Activated CD4-positive, CD25-positive, alpha-beta regulatory T cell (primary cell): ENCODE measurements at places on chromosomes 1 and 21.

GRCh38 chr1:165857046-165857801 is 29.8 kb downstream of the UCK2 start:
- no peak for DNase-seq

DNA sequence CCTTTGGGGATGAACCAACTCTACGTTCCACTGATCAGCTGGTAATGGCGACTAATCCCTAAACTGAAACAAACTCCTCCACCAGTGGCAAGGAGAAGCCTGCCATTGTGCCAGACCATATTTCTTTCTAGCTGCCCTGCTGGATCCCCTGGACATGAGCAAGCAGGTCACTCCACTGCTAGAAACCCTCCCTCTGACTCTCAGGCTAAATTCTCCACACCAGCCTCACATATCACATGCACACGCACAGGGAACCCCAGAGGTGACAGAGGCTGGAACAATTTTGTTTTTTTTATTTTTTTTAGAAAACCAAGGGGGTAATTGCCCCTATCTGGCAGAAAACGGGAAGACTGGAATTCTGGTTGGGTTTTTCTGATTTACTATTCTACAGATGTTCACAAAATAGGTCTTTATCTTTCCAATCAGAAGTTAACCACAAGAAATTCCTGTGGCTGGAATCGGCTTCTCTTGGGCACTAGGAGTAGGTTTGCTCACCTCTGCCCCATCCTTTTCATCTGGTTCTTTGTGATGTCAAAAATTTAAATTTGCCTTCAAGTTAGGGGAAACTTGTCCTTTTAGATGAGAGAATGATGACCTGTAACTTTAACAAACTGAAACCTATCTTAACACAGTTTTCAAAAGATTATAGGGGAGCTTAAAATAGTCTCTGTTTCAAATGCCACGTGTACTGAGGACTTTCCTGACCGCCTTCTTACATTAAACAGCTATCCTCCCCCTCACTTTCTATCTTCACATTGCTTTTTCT is 258.1 kb downstream of the SDCCAG8 start:
- no peak for DNase-seq

DNA sequence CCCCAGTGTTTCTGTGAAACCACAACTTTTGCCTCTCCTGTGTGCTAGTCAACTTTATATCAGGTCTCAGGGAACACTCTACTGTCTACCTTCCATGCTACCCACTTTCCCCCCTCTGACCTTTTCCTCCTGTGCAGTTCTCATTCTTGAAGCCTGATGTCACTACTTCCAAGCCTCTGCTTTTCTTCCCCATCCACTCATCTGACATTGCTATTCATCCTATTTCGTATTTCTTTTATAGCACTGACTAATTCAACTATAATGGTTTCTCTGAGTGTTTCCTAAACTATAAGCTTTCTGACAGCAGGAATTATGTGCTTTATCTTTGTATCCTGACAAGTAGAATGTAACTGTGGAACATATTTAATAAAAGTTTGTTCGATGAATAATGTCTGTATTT is 18.2 kb upstream of the DPH5 start:
- DNase-seq: no peak

GRCh38 chr1:12457771-12458170 is 160.2 kb downstream of the DHRS3 start:
- no peak for DNase-seq
